Substantia nigra (tissue), 51 donors: ENCODE measurements at places on chromosomes 11 and 22.

DNA sequence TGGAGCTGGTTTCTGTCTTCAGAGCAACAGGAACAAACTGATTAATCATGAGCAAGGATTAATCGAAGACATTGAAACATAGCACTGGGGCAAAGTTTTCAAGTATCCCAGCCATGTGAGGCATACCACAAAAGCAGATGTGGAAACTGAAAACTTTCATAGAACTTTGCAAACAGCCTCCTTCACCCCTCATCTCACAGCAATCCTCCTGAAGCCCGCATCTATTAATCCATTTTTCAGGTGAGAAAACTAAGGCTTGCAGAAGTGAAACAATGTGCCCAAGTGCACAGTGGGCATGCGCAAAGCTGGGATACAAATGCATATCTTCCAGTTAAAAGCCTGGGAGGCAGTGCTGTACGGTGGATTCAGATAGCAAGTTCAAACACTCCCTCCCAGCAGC is 58.6 kb upstream of the HMGXB4 start:
- no peak for DNase-seq

DNA sequence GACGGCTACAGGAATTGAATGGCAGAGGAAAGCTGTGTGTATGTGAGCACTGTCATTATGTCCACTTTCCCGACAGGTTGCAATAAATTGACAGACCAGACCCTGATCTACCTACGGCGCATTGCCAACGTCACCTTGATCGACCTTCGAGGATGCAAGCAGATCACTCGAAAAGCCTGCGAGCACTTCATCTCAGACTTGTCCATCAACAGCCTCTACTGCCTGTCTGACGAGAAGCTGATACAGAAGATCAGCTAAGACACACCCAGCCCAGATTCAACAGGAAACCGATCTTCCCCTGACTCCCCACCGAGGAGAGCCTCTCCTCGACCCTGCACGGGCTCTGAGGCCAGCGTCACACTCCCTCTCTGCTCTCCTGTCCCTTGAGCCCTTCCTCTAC is 11.5 kb upstream of the GRK2 start:
- no peak for DNase-seq

GRCh38 chr11:6771926-6772893 is at the start of gene OR2AG2:
Gene OR2AG2, minus strand, starts transcription at chr11:6771976. Its CDS starts 3,019 bp downstream, at chr11:6768957.
- DNase-seq = no peak

DNA sequence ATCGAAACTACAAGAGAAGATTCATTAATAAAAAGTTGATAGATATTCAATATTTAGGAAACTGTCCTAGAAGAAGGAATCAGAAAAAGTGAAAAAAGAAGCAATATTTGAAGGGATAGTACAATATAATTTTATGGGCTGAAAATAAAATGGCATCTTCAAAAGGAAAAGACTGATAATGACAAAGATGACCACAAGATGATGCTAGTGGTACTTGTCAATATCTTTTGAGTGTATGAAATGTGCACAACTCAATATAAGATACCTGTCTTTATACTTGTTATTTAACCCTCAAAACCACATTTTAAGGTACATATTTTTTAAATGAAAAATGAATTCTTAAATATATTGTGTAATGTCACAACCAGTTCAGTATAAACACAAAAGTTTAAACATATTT is 1059.6 kb upstream of the RAG2 start:
- DNase-seq = no peak

- no peak for DNase-seq
Observed at GRCh38 chr11:101466352-101466751, 117.5 kb downstream of the TRPC6 start.

DNA sequence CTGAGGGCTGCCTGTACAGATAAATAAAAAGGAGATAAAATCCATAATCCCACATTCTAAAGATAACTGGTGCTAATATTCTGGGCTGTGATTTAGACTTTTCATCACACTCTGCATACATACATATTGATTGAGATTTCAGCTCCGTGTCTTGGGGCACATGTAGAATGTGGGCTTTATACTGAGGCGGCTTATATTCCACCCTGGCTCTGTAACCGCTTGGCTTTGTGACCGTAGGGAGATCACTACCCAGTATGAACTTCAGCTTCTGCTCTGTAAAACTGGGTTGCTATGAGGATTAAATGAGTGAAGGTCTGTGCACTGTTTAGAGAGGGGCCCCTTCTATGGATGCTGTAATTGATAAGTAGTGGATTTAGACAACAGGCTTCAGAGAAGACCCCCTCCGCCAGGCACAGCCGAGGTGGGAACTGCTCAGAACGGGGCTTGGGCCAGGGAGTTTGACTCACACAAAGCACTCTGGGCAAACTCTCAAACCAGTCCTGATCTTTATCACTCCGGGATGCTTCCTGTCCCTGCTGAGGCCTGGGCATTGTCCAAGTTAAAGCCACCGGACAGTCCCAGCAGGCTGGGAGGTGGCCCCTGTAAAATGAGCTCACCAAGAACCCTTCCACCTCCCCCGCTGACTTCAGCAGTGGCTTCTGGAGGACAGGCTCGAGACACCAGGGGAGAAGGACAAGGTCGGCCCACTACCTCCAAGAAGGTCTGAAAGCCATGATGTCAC is 17.2 kb downstream of the KIAA1671 start:
- no peak for DNase-seq

- no peak for DNase-seq
Observed at GRCh38 chr11:101583251-101584128, at the start of gene TRPC6. Gene TRPC6, minus strand, starts transcription at chr11:101584007. Its CDS starts 504 bp downstream, at chr11:101583503.

- DNase-seq = no peak
Observed at GRCh38 chr11:78248903-78249302, 60.2 kb downstream of the USP35 start.

DNA sequence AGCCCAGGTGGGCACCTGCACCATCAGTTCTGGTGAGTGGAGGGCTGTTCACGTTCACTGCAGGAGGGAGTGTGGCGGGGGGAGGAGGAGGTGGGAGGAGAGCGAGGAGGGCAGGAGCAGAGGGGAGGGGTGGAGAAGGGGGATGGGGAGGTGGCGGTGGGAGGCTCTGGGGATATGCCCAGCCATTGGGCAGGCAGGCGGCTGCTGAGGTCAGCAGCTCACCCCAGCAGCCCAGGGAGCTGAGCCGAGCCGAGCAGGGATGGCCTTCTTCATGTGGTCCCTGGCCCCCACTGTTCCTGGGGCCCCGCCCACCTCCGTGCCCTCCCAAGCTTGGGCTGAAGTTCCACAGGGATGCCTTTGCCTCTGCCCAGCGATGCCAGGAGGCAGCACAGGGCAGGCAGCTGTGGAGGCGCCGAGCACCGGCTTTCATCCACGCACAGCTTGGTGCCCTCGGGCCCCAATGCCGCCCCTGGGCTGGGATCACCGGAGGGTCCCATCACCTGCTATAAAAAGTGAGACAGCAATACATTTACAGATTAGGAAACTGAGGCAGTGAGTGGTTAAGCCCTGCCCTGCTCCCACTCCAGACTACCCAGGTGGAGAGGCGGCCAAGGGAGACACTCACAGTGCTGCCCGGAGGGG is 21.6 kb downstream of the RTN4R start:
- no peak for DNase-seq

- no peak for DNase-seq
Observed at GRCh38 chr11:96335388-96335787, 7.6 kb downstream of the MAML2 start.
